AG09309 (cell line): ENCODE measurements at places on chromosomes 5 and 9.

DNA sequence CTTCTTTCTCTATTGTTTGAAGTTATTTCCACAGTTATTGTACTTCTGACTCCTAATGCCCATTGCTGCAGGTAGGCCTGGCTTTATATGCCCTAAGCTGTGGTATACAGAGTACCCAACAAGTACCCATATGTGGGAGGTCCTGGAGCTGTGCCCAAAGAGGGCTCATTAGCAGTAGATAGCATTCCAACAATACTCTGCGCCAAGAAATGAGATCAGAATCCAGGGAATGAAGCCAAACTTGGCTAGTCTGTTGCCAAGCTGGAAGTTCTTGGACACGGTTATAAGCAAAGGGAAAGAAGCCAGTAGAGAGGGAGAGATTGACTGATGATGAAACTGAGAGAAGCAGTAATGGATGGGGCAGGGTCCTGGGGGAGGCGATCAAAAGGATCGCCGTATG, 29.7 kb upstream of the FAM169A start:
- DNase-seq = peak; percentile 29

DNA sequence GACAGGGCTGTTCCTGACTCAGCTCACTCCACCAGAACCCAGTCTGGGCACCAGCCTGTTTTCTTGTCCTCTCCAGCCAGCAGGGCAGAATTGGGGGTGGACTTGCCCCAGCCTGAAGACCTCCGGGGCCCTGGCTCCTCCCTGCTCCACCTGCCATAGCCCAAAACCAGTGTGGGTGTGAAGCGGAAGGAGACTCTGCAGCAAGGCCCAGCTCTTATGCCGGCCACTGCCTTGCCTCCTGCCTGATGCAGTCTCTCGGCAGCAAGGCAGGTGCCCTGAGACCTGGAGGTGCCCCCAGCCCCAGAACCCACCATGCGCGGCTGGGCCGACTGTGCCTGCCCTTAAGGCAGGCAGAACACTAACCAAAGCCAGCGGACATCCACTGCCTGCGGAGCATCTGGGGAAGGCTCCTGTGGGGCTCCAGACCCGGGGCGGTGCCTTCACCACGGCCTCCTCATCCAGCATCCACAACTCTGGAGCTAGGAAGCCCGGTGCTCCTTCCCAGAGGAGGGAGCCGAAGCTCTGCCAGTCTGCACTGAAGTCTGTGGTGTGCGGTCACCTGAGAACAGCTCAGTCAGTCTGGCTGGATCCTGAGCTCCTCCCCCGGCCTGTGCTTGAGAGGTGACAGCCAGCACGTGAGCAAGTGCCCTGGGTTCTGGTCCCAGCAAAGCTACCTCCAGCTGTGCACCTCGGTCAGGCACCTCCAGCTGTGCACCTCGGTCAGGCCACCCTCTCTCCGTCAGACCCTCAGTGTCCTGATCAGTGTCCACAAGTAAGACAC, 116.7 kb downstream of the ADAMTS2 start:
- no peak for DNase-seq

DNA sequence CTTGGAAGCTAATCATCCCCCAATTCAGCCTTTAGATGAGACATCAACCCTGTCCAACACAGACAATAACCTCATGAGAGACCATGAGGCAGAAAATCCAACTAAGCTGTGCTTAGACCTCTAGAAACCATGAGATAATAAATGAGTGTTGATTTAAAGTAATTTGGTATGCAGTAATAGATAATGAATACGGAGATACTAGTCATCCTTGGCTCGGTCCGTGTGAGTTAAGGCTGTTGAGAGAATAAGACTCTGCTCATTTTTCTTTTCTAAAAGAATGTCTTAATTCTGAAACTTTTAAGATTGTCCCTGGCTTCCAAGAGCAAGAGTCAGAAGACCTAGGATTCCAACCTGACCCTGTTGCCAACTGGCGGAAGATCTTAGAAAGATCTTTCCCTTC, 6.1 kb downstream of the TNC start:
- DNase-seq = no peak

DNA sequence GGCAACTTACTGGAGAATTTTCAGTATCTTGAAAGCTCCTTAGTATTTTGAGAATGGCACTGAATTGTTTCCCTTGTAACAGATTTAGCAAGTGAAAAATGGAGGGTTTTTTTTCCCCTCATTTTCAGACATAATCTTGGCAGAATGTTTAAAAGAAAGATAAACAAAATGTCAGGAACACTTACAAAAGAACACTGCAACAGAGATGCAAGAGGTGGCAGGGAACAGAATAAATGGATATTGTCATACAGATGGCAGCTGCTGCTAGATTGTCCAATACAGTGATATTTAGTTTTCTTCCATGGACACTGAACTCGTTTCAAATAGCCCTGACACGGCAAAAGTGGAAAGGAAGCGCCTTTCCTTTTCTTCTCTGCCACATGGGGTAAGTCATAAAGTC, 76.9 kb upstream of the ZNF608 start:
- no peak for DNase-seq

DNA sequence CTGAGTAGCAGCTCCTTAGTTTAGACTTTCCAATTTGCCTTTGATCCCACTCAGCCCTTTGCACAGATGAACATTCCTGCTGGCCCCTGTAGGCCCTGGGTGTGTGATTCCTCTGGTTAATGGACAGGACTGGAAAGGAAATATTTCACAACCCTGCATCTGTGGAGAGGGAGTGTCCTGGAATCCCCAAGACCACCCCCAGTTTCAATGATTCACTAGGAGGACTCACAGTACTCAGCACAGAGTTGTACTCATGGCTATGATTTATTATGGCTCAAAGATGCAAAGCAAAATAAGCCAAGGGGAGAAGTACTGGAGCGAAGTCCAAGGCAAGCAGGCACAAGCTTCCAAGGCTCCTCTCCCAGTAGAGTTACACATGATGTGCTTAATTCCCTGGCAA, 42.4 kb upstream of the TJP2 start:
- DNase-seq = peak; percentile 84

- no peak for DNase-seq
These were observed 188.3 kb upstream of the ANKRD55 start for GRCh38 chr5:56421246-56422075.

- no peak for DNase-seq
These were observed 112.2 kb downstream of the MTX3 start for GRCh38 chr5:79878721-79879336.

DNA sequence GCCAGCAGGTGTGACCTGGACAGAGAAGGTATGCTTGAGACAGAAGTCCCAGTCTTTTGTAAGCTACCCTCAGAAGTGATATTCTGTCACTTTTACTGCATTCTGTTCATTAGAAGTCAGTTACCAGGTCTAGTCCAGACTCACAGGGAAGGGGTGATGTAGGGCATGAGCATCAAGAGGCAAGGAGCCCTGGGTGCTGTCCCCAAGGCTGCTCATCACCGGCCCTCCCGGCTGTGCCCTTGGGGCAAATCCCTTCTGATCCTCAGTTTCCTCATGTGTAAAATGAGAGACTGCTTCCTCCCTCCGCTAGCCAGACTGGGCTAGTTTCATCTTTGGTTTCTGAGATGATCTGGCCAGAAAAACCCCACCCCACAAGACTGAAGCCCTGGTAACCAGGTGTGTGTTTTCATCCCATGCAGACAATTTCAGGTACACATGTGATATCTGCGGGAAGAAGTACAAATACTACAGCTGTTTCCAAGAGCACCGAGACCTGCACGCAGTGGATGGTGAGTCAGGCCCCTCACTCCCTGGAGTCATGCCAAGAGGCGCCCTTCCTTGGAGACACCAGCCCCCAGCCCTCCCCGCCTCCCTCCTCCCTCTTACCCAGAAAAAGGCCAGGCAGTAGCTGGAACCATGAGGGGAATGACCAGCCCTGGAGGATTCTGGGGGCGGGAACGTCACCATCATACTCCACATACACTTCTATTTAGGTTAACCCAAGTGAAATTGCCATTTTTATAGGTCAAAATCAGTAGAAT, 71.0 kb downstream of the AMBP start:
- DNase-seq = no peak

DNA sequence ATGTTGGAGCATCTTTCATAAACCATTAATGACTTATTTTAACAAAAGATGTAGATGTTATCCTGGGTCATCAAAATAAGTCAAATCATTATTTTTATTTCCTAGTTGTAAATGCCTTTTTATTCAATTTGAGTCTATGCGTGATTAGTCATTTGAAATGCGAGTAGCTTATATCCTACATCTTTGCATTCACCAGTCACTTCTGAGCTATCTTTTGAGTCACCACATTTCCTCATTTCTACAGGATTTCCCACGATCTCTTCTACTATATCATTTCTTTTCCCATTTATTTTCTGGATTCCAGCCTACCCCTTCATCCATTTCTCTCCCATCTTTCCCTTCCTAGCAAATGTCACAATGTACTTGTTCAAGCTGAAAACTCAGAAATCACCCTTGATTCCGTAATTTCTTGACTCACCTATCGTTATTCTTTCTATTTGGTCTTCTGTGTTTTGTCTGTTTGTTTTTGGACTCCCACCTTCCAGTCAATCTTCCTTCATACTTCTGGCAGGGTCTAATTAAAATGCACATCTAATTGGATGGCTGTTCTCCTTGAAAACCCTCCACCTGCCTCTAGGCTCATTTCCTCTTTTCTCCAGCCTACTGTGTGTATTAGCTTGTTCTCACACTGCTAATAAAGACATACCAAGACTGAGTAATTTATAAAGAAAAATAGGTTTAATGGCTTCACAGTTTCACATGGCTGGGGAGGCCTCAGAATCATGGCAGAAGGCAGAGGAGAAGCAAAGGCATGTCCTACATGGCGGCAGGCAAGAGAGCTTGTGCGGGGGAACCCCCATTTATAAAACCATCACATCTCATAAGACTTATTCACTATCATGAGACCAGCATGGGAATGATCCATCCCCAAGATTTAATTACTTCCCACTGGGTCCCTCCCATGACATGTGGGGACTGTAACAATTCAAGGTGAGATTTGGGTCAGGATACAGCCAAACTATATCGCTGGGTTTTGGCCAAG, 112.4 kb downstream of the MEF2C start:
- no peak for DNase-seq

DNA sequence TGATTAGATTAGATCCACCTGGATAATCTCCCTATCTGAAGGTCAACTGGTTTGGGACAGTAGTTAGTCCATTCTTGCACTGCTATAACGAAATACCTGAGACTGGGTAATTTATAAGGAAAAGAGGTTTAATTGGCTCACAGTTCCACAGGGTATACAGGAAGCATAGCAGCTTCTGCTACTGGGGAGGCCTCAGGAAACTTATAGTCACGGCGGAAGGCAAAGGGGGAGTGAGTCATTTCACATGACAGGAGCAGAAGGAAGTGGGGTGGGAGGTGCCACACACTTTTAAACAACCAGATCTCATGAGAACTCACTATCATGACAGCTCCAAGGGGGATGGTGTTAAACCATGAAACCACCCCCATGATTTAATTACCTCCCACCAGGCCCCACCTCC, 9.9 kb downstream of the C9orf40 start:
- DNase-seq = no peak

- DNase-seq = no peak
These were observed 33.2 kb upstream of the RICTOR start for GRCh38 chr5:39107350-39107749.

DNA sequence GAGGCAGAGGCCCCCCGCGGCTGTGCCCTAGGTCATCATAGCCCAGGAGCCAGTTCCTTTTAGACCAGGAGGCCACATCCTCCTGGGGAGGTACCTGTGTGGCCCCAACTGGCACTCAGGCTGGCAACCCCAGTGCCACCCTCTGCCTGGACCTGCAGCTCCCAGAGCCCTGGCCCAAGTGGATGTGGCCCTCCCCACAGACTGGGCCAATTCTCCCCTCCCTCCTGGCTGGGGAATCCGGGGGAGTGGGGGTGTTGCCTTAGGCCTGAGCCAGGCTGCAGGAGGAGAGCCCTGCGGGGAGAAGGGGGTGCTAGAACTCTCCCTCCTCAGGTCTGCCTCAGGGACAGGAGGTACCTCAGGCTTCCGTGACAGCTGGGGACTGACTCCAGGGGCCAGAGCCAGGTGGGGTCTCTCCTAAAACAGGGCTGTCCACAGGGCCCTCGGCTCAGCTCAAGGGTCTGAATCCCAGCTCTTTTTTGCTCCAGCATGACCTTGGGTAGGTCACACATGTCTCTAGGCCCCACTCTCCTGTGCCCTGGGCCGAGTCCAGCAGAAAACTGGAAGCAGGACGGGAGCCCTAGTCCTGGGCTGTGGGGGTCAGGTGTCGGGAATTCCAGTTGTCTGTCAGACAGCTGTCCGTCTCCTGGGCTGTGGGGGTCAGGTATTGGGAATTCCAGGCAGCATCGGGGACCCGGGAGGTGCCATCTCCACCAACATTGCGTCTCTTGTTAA, 9.6 kb downstream of the DNLZ start:
- no peak for DNase-seq

DNA sequence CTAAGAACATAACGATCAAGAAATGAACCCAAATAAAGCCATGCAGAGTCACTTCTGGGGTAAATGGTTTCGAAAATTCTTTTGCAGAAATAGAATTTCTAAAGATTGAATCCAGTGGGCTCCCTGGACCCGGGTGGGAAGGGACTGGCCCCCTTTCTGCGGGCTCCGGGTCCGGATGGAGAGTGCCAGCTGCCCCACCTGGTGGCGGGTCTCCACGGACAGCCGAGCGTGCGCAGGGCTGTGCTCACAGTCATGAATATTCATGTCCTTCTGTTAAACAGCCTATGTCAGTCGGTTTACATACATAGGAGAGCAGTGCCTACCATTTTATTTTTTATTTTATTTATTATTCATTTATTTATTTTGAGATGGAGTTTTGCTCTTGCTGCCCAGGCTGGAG, 4.7 kb upstream of the PPP1R26 start:
- no peak for DNase-seq

DNA sequence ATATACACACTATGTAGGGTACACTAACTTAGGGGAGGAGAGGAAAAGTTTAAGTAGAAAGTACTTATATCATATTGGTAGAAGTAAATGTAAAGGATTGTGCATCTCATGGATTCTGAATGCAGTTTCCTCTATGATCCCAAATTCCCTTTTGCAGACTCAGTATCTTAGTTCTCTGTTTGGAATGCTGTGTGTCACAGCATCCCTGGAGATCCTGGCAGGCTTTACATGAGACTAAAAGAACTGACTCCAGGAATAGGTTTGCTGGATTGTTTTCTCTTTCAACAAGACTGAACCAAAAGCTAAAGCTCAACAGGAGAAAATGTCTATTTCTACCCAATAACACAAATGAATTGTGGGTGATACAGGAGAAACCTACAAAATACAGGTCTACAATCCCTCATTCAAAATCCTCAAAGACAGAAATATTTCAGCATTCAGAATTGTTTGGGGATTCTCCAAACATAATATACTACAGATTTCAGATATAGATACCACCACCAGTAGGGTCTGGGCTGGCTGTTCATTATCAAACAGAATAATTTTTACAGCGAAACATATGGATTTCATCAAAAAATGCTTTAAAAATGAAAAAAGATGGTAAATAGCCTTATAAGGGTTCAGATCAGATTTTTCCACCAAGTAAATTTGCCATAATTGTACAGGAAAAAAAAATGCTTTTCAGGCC, 324.7 kb upstream of the GRAMD2B start:
- no peak for DNase-seq

- DNase-seq = no peak
These were observed 152.5 kb downstream of the APBA1 start for GRCh38 chr9:69519470-69520240.
